Activated effector memory CD4-positive, alpha-beta T cell treated with anti-CD3 and anti-CD28 coated beads, Interleukin-2, amount 50 U/mL, for 16 hours (primary cell): ENCODE measurements at places on chromosomes 16 and 17.

DNA sequence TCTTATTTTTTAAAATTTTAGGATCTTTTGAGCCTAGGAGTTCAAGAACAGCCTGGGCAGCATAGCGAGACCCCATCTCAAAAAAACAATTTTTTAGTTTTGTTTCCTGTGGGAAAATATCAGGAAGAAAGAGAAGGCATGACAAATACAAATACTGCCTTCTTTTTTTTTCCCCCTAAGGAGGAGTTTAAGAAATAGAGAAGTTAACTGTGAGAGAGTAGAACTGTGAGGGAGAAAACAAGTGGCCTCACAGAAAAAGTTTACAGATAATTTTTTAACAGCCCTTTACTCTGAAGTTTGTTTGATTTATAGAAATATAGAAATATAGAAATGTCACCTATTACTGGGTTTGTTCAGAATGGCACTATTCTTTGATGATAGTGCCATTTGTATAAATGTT lies 21.1 kb downstream of the TTYH2 start:
- no peak for DNase-seq

DNA sequence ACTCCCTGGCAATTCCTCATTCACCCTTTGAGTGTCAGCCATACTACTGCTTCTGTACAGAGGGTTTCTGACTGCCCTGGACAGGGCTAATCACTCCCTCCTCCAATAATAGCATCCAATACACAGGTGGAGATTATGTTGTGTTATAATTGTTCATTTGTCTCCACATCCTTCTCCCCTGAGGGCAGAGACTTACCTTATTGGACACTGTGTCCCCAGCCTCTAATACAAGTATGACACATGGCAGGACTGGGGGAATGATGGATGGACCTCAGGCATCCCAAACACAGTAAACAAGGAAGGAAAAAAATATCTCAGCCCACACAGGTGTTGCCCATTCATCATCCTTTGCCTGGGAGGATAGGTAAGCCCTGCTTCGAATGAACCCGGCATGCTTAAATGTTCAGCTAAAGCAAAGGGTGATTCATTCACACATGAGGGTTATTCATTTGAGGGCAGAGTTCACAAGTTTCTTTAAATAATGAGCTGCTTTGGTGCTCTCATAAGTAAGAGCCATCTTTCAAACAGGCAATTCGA lies 34.8 kb downstream of the MMD start:
- DNase-seq = no peak

DNA sequence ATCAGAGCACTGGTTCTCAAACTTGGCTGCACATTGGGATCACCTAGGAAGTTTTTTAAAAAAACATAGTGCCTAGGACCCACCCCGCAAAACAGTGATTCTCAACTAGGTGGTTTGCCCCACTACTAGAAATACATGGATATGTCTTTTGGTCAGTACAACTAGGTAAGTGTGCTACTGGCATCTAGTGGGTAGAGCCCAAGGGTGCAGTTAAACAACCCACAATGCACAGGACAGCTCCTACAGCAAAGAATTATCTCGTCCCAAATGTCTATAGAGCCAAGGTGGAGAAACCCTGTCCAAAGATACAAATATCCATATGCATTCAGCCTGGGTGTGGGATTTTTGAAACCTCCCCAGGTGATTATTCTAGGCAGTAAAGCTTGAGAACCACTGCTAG lies 11.8 kb upstream of the ZNF19 start:
- DNase-seq = no peak

DNA sequence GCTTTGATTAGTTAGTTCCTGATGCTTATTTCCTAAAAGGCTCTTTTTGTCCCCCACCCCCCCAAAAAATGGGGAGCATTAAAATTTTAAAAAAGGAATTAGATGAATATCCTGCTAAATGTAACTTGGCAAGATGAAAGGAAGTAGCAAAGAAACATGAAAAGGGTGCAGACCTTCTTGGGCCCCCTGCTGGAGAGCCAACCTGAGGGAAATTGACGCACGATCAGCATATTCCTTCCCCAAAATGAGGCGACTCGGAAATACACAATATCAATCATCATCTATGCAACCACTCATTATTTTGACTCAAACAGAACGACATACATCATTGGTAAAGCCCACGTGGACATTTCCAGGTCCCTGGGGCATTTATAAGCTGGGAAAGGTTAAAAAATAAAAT lies 59.7 kb downstream of the GRIN2A start:
- DNase-seq = no peak

DNA sequence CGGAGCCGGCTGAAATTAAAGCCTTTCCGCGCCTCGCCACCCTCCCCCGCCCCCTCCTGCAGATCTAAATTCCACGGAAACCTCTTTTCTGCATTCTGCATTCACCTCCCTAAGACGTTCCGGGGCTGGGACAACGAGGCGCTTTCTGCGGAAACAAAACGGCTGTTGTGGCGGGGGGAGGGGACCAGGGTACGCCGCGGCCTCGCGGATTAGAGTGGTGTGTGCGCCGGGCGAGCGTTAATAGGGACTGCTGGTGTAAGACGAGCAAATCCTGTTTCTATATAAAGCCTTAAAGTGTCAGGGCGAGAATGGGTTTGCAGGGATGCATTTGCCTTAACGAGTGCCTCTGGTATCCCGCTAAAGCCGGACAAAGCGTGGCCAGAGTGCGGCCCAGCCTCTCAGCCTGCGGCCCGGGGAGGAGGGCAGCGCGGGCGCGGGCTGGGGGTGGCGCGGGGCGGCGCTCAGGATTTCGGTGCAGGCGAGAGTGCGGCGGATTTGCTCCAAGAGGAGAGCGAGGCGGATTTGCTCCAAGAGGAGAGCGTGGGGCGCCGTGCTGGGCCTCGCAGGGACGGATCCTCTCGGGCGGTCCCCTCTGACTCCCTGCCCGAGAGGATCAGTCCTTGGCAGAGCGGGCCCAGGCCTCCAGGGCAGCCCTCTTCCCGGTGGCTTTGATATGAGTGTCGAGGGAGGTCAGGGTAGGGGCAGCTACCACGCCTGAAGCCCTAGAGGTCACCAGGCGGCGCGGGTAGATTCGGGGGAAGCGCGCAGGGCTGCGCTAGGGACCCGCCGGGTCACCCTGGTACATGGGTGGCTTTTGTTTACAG lies 5.1 kb downstream of the BAHCC1 start:
- DNase-seq = no peak
